ENCODE measurements at places on chromosomes 1 and 21.

- no peak for DNase-seq
Measured at GRCh38 chr1:59310549-59311250, 13.8 kb downstream of the FGGY start.

- DNase-seq, result no peak
Measured at GRCh38 chr1:90400131-90400530, 317.0 kb downstream of the BARHL2 start.

- no peak for DNase-seq
Measured at GRCh38 chr1:217139513-217139912, 416.3 kb upstream of the ESRRG start.

DNA sequence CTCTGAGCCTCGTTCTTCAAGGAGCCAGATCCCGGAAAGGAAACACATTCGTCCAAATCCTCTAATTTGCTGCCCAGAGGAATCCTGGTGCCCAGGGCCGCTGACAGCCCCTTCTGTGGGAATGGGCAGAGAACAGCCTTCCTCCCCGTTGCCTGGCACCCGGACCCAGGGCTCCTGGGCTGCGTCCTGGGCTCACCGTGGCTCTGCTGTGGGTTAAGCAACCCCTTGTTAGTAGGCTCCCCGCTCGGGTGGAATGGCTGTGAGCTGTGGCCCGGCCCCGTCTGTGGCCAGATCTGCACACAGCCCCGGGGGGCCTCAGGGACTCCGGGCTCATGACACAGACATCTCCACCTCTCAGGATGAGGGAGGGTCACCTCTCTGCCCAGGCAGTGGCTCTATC, 122.9 kb upstream of the ARHGEF16 start:
- DNase-seq, result no peak

DNA sequence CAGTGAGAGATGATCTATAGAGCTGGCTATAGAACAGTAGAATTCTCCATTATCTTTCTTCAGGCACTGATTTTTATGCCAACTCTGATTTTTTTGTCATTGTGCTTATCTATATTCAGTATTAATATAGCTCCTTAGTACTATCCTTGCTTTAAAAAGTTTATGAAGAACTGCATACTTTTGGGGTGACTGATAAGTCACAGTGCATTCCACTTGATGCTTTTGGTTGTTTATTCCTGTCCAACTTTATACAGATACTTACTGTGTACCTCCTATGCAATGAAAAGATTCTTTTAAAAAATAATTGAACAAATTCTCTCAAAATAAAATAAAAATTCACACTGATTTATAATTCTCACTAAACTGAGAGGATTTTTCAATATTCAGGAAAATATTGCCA, 71.6 kb downstream of the COL24A1 start:
- DNase-seq, result no peak

GRCh38 chr1:45329445-45329844, 2.8 kb downstream of the HPDL start:
- DNase-seq, result no peak

DNA sequence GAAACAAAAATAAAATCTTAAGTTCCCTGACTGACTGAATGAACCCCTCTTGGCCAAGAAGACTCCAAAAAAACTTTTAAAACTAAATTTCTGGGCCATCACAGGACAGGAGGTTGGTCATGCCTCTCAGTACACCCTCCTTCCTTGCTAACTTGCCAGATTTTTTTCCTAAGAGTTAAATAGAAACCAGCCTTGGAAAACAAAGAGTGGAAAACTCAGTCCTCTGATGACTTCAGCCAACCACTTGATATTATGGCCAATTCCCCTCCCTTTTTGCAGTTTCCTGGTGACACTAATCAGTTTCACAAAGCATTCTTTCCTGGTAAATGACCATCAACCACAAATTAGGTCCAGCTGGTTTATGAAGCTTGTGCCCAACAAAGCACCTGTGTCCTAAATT, 134.8 kb downstream of the ZNF648 start:
- no peak for DNase-seq

GRCh38 chr1:115237507-115237906, 100.5 kb downstream of the NGF start:
- DNase-seq, result no peak

GRCh38 chr1:29397981-29398380, 161.7 kb downstream of the PTPRU start:
- no peak for DNase-seq

GRCh38 chr1:39898648-39899603, 2.8 kb downstream of the MYCL start:
- DNase-seq, result no peak

GRCh38 chr1:10514490-10515235, 39.9 kb downstream of the PEX14 start:
- DNase-seq, result no peak

GRCh38 chr1:173122344-173122935, 71.7 kb upstream of the TNFSF18 start:
- no peak for DNase-seq

- no peak for DNase-seq
Measured at GRCh38 chr1:48740621-48741020, 36.1 kb downstream of the BEND5 start.

DNA sequence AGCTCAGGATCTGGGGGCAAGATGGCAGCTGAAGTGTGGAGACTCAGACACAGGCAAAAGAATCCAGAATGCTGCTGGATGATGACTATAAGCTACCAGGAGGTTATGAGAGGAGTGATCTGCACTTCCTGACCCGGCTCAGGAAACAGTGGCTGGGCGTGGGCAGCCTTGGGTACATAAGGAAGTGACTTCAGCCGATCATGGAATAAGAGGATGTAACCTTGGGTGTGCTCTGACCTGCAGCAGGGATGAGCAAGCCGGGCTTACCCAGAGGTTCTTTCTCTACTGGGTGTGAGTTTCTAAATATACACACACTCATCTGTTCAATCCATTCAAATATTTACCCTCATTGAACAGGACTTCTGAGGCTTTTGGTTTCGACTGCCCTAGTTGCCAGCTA, 62.7 kb downstream of the CD34 start:
- DNase-seq, result peak; percentile 30

DNA sequence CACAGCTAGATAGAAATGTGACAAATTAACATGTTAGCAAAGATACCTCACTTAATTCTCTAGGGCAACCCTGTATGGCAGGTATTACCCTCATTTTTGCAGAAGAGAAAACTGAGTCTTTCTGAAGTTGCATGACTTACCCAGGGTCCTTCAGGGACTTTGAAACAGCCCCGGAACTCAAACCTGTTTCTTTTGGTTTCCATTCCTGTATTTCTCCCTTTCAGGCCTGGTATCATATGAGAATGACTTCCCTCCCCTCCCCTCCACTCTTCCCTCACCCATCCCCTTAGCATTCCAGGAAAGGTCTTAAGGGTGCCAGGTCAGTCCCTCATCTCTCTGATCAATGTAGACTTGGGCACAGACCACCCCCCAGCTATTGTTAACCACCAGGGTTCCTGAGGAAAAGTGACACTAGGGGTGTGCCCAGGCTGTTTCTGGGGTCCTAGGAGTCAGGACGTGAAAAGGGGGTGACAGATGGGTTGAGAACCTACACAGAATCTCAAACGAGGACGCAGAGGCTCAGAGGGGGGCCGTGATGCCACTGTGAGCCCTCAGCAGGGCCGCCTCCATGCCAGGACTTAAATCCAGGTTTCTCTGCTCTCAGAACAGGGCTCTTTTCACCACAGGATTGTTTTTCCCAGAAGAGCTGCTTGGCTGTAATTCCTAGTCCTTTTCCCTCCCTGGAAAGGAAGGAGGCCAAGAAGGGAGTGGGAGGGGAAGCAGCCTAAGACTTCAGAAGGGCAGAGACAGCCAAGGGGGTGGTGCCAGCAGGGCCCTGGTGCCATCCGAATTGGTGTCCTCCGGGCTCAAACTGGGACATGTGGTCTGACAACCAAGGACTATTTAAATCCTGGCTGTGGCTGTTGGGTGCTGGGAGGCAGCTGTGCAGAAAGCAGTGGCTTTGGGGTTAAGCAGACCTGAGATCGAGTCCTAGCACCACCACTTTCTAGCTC, 2.1 kb upstream of the WASF2 start:
- no peak for DNase-seq

- DNase-seq, result no peak
Measured at GRCh38 chr21:35509001-35509704, 460.1 kb upstream of the RUNX1 start.

GRCh38 chr21:31204801-31205200, 139.3 kb downstream of the TIAM1 start:
- DNase-seq, result no peak

DNA sequence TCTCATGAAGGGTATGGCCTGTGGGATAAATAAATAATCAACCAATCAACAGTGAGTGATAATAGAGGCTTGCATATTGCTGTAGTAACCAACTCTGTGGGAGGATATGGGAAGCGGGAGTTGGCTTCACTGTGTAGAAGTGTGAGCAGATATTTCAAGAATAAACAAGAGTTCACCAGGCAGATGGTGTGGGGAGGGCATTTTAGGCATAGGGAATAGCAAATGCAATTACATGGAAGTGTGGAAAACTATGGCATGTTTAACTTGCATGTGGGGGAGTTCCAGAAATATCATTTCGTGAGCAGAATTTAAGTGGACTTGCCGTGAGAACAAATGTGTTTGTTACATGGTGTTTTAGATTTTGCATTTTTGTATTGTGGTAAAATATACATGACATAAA, 95.2 kb downstream of the SPATA46 start:
- DNase-seq, result no peak

DNA sequence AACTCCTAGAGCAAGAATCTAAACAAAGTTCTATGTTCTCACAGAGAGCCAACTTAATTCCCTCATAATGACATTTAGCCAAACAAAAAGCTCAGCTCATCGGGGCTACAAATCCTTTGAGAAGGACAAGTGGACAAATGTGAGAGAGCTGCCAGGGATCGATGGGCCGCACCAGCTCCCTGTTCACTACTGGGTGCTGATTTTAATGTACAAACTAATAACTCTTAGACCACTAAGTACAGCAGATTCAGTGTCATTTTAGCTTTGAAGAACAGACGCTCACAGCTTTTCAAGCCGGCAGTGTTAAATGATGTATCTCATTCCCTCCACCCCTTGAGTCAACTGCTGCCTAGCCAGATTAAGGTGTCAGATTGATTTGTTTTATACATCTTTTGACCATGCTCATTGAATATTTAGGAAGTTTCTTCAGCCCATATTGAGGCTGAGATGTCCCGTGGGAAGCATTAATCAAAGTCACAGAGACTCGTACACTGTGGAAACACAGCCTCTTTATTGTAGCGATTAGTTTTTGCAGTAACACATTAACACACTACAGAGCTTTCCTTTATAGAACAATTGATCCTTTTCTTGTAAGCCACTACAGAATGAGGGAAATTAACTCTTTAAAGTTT, 21.1 kb downstream of the PROX1 start:
- no peak for DNase-seq

- no peak for DNase-seq
Measured at GRCh38 chr21:45713613-45714012, 70.1 kb downstream of the PCBP3 start.

DNA sequence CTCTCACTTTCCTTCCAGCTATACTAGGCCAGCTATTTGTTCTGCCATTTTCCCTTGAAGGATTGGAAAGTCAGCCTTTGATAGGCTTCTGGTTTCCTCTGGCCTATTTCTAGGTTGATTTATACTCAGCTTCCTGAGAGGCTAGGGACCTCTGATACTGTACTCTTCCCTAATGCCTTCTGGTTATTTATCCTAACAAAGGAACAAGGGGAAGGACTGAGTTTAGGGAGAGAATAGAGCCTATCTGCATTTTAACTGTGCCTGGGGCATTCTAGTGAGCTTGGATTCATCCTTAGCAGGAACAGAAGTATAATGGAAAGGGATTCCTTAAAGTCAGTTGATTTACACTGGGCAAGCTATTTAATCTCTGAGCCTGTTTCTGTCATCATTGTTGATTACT, 11.8 kb upstream of the TMEM39B start:
- DNase-seq, result no peak

DNA sequence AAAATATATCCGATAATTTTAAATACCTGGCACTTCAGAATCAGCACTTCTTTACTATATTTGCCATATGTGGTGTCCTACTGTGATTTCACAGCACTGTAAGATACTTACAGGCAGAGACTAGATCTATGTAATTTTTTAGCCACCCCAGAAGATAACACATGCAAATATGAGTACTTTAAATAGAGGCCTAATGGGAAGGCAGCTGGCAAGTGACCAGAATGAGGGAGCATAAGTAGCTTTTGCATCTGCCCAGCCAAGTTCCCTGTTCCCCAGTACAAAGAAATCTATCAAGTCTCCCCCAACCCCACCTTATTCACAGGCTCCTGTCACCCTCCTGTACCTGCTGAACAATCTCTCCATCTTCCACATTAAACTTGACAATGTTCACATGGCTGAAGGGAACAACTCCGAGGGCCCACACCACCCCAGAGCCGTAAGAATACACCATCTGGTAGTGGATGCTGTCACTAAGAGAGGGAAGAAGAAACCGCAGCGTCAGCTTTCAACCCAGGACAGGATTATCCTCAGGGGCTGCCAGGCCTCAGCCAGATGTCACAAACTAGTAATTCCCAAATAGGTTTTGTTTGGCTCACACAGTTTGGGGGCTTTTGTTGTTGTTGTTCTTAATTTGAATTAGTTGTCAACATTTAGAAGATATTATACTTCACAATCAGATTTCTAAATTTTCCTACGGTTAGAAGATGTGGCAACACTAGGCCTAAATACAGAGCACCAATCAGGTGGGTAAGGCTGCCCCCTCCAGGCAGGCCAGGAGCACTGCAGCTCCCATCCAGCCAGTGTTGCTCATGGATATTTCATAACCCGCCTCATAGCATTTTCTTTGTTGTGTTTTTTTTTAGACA, 10.4 kb downstream of the EMC1 start:
- DNase-seq, result peak; percentile 49

Data from GM19239 (cell line).